ENCODE measurements at places on chromosomes 2 and 18.

DNA sequence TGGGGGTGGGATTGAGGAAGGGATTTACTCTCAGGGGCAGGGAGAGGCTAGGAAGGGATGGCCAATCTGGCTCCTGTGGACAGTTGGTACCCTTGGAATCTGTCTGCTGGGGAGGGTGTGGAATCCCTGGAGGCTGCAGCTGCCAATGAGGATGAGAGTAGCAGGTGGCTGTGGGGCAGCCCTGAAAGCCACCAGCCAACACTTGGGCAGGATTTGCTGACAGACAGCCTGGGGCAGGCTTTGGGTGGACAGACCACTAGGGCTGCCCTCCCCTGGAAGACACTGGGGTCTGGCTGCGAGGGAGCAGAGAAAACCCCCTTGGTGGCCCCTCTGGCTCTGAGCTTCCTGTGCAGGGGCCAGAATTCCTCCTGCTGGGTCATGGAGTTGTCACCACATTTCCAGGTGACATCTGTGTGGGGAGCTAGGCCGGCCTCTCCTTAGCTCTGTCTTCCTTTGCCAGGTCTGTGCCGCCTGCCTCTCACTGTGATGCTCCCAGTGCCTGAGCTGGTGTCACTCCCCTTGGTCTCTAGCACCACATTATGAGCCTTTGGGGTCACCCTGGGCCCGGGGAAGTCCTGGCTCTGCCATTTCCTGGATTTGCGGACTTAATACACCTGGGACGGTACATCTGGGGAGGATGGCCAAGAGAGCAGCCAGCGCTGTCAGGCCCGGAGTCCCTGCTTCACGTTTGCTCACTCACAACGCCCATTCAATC lies 13.4 kb upstream of the ARHGEF4 start:
- DNase-seq = no peak

DNA sequence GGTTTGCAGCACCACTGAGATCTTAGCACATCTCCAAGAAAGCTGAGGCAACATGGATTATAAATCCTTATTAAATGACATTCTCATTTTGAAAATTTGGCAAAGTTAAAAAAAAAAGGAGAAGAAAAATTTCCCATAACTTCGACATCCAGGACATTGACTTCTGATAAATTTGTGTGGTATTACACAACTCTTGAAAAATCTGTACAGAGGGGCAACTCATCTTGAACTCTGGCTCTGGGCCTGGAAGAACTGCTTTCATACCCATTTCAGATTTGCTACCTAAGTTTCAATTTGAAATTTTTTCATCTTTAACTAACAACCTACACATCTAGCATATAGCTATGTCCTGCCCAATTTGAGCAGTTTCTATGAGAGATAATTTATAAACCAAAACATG lies 118.0 kb upstream of the UGP2 start:
- DNase-seq = no peak

DNA sequence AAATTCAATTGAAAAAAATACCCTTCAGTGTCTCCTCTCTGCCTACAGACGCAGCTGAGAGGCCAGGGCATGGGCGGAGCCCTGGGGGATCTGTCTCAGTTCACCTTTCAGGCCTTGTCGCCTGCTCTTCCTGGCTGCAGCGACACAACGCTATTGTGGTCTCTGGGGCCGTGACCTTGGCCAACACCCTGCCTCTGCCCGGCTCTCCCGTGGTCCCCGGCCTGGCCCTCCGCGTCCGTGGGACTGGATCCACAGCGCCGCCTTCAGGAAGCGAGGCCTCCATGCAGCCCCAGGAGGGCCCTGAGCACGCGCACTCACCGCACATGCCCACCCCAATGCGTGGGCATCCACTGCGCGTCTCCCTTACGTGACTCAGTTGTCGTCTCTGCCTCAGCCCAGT lies 81.1 kb downstream of the MRPS9 start:
- DNase-seq = no peak

DNA sequence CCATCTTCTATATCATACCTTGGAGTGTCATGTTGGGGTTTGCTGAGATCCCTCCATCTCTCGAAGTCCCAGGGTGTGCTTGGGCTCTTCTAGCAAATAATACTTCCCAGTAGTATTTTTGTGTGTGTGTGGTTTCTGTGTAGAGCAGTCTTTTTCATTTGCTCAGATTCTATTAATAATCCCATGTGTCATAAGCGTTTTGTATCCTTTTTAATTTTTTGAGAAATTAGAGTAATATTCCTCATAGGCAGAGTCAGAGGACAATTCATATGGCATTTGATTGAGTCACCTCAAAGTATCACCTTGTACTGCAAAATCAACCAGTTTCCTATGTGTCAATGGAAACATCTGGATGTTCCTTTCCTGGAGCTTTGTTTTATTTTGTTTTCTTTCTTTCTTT lies 37.4 kb upstream of the PPP1R1C start:
- DNase-seq = no peak

DNA sequence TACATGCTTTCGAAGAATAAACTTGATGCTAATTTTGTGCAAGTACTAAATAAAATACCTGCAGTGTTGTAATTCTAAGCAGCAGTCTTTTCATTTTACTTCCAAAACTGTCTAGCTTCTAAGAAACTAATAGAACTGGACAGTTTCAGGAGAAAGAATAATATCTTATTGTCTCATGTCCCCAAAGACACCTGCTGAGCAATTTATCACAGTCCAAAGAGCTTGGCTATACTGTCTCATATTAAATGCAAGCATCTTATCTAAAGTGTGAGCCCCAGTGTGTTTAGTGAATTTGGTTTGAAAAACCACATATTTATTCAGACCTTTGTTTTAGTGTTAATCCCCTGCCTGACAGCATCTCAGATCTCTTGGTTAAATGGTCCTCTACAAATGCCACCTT lies 374.3 kb downstream of the TMX3 start:
- no peak for DNase-seq

GRCh38 chr18:44098551-44099098 lies 582.1 kb upstream of the SETBP1 start:
- DNase-seq = no peak

DNA sequence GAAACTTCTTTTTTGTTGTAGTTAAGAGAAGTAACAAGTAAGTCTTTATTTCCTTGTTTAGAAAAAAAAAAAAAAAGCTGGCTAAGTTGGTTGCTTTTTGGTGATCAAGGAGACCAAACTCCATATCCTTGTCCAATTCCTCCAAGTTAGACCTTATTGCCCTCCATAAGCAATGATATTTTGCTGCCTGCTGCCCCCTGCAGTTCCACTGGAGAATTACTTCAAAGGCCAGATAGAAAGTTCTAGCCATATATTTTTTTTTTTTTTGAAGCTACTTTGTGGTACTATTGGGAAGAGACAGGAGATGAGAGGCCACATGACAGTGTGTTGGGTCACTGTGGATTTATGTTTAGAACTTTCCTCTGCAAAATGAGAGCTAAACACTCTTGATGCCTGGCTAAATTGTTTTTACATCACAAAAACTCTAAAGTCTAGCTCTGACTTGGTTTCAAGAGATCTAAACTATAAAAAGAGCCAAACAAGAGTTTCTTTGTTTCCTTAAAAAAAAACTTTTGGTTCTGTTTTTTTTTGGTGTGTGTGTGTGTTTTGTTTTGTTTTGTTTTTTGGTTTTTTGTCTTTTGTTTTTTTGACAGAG lies 80.7 kb upstream of the RASGRP3 start:
- DNase-seq = no peak

DNA sequence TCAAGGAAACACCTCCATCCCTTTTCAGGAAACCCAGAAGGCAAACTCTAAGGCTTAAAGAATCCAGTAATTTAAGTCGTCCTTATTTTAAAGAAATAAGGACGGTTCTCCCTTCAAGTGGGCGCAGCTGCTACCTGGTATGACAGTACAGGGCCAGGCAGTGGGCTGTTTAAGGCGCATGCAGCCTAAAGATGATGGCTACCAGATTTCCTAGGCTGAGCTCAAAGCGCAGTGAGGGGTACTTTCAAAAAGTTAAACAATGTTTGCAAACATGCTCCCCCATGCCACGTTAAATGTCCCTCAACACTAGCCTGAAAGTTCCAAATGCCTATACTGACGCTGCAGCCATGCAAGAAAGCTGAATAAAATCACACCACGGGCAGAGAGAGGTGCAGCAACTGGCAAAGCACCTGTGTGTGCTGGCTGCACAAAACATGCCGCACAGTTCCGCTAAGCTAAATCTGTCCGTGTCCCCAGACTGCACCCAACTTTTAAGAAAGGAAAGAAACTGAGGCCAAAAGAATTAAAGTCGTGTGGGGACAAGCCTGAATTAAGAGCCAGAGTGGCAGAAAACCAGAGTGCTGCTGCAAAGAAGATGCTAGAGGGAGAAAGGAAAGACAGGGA lies 583 bp downstream of the HIBCH start:
- DNase-seq = no peak

DNA sequence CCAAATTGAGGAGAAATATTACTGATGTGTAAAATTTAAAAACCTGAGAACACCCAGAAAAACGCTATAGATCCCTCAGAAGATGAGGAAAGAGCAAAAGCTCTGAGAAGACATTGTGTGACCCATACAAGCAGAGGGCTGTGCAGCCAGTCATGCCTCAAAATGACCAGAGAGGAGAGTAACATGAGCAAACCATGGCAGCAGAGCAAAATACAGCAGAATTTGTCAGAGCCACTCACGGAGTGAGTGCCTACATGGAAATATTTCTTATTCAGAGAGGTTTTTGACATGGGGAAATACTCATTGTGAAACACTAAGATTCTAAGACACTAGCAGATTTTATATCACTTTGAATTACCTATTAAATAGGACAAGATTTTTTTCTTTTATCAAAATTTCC lies 96.8 kb upstream of the DNAJC10 start:
- no peak for DNase-seq

- no peak for DNase-seq
Observed at GRCh38 chr2:121919803-121920202, 164.4 kb downstream of the TSN start.

GRCh38 chr2:216658757-216659156 lies 25.5 kb downstream of the IGFBP2 start:
- DNase-seq = no peak

GRCh38 chr2:232211743-232212686 lies 166.5 kb upstream of the ALPP start:
- no peak for DNase-seq

- DNase-seq = no peak
Observed at GRCh38 chr2:120953066-120953756, 217.5 kb downstream of the GLI2 start.

GRCh38 chr18:53795610-53796009 lies 428.9 kb downstream of the MBD2 start:
- no peak for DNase-seq

DNA sequence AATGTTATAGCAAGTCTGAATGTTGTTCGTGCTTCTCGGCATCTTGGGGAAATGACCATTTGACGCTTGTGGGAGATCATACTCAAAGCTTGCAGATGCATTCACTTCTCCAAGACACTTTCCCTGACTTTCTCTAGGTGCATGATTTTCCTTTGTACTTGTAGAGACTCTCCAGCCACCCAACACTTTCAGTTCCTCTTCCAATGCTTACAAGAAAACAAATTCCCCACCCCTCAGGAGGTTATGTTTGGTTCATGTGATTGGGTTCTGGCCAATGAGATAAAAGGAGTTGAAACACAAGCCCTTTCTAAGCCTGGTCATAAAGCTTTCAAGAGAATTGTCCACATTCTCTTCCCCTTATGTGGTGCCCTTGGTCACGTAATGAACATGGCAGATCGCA lies 156.3 kb downstream of the EPHA4 start:
- DNase-seq = no peak

- DNase-seq = no peak
Observed at GRCh38 chr2:120394764-120395163, 48.8 kb downstream of the INHBB start.

- DNase-seq = no peak
Observed at GRCh38 chr2:23926290-23926749, 603 bp downstream of the ATAD2B start.

DNA sequence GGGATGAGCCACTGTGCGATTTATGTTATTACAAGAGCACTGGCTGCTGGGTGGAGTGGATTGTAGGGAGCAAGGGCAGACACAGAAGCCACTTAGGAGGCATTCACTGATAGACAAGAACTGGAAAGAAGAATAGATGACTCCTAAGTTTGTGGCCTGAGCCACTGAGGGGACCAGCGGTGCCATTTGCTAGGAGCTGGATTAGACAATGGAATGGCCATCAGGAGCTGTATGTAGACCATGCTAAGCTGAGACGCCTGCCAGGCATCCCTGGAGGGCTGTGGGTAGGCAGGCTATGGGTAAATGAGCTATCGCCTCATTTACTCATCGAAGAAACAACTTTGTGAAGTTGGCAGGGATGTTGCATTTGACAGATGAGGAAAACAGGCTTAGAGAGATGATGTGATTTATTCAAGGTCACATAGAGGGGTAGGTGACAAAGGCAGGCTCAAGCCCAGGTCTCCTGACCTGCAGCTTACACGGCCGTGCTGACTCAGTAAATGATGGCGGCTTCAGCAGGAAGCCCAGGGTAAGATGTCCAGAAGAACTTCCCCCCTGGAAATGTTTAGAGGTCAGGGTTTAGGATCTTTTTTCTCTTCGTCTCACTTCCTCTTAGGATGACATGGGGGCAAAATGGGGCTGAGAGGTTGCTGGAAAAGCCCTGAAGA lies 2.8 kb downstream of the MFSD2B start:
- no peak for DNase-seq
